ENCODE measurements at places on chromosomes 16 and 17.
A peak's percentile ranks its signal among the peaks of the same experiment; 100 is the strongest.

DNA sequence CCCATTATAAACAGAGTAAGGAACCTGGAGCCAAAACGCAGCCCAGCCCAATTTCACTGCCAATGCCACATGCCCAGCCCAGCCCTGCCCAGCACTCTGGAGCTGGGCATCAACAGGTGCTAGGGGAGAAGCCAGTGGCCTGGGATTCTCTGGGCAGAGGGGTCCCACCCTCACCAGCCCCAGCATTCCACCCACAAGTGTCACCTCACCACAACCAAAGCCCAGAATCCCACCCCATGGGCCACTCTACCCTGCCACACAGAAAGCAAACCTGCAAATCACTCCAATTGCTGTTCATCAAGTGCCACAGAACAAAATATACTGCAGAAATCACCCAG, 102.5 kb upstream of the CDH5 start:
- no peak for DNase-seq

GRCh38 chr16:9118170-9118569, 26.7 kb downstream of the HAPSTR1 start:
- no peak for DNase-seq

GRCh38 chr16:86736502-86736901, 158.2 kb downstream of the FOXL1 start:
- no peak for DNase-seq

DNA sequence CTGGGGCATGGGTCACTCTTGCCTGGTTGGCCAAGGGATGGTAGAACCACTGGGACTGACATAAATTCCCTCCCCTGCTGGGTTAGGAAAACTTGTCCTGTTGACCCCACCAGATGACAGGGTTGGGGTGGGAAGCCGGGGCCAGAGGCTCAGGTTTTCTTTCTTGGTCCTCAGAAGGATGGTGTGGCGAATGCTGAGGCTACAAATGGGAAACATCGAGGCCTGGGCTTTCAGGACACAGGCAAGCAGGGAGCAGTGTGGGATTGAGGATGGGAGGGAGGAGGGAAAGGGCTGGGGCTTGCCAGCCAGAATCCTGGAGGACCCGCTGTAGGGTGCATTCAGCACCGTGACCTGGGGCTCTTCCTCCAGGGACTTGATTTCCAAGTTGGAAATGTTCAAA, 14.5 kb upstream of the PLEKHG4 start:
- DNase-seq: no peak

DNA sequence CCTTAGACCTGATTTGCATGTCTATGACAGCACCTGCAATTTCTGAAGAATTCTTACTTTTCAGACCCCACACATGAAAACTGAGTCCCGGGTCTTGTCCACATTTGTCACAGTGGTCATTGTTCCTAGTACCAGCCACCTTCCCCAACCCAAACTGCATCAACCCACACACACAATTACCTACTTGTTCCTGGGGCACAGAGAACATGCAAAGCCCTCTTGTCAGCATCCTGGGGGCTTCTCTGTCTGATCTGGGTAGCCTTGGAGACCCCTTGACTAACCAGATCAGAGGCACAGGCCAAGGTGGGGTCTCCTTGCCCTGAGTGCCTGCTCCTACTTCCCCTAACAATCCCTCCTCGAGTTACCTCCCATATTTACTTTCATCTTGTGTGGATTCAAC, 36.7 kb upstream of the PIK3R6 start:
- DNase-seq: no peak

DNA sequence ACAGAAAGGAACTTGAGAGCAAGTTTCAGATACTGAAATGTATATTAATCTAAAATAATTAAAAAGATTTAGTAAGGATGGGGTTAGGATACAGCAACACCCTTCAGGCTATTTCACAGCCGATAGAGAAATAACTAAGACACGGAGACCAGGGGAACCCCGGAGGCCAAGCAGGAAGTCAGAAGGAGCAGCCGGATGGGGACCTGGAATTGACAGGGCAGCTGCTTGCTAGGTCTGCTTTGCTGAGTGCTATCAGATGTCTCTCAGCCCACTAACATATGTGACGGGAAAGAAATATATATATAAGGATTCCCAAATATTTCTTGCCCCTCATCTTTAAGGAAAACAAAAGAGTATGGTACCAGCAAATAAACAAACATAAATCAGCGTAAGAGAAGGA, 154.1 kb upstream of the CDH5 start:
- no peak for DNase-seq

- peak; percentile 47 for DNase-seq
These were observed 190.9 kb downstream of the CCDC182 start for GRCh38 chr17:57553991-57554825.

DNA sequence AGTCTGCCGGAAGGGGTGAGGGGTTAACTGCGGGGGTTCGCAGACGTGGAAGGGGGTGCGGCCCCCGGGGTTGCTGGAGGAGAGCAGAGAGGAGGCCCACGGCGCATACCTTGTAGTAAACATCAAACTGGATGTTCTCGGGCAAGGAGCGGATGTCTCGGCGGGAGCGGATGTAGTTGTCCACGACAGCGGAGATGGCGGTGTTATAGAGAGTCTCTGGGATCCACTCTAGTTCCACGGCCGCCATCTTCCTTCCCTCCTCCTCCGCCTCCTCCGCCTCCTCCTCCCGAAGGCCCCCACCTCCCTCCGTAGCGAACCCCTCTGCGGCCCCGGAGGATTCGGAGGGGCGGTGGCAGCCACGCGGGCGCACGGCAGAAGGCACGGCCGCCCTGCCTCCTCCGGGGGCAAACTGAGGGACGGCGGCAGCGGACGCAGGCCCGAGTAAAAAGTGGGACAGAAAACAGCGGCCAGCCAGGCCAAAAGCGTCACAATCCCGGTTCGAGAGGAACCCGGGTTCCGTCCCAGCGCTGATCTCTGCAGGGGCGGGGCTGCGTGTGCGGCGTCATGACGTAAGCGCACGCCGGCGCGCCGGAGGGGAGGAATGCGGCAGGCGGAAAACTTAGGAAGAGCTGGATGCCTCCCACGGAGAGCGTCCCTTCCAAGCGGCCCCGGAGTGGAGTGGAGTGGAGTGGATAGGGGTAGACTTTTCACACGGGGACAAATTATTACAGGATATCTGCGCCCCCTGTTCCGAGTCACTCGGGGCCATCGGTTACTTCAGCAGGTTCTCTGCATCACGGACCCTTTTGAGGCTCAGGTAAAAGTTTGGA, at the start of gene APPBP2:
APPBP2 (minus strand) TSS at position 558 of the 830 bp plus-strand sequence; CDS start at position 247, 311 bp downstream.
- peak; percentile 93 for DNase-seq

DNA sequence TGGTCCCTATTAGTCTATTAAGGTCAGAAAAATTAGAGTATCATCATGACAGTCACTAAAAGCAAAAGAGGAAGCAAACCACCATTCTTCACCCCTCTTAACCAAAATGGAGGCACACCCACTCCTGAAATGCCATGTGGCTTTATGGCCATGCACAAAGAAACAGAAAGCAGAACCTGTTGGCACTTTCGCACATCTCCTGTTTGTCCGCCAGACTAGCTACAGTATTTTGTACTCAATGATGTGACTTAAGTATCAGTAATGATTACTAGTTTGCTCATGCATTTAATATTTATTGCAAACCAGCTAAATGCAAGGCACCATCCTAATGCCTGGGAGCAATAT, 70.2 kb upstream of the GNAO1 start:
- no peak for DNase-seq

DNA sequence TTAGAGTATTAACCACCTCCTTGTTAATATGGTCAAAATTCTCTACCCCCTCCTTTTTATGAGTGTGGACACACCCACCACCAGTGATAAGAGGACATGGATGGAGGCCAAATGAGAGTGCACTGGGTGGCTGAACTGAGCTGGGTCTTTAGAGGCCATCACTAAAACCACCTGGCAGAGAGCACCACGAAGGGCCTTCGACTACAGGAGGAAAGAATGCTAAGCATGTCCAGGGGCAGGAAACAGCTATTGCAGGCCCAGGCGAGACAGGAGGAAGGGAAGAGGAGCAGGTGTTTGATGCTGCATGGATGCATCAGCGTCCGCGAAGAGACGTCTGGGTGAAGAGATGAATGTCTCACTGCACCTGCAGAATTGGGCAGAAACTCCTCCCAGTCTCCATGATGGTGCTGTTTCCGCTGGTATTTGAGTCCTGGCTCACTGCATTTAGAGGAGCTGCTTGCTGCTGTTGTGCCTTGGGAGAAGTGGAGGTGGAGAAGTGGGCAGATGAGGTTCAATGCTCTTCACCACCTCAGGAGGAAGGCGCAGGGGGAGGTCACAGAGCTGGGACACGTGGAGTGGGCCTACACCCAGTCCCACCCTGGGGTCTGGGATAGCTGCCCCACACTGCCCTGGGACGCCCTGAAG, 33.2 kb downstream of the SPHK1 start:
- no peak for DNase-seq

- DNase-seq: no peak
These were observed 95.4 kb upstream of the TNRC6C start for GRCh38 chr17:77862890-77863813.

DNA sequence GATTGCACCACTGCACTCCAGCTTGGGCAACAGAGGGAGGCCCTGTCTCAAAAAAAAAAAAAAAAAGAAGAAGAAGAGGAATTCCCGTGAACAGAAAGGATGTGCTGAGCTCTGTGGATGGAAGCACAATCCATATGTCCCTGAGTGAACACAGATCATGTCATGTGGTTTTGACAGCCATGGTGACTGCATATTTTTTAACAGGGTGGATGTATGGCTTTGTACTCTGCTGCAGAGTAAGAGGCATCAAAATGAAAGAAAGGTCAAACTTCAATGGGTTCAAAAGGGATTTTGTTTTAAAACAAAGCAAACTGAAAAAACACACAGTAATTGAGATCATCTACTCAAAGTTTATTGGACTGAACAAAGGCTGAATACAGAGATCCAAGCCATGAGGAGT, 31.5 kb downstream of the MXRA7 start:
- DNase-seq: no peak

- DNase-seq: no peak
These were observed 6.6 kb upstream of the TSPOAP1 start for GRCh38 chr17:58335061-58335731.

DNA sequence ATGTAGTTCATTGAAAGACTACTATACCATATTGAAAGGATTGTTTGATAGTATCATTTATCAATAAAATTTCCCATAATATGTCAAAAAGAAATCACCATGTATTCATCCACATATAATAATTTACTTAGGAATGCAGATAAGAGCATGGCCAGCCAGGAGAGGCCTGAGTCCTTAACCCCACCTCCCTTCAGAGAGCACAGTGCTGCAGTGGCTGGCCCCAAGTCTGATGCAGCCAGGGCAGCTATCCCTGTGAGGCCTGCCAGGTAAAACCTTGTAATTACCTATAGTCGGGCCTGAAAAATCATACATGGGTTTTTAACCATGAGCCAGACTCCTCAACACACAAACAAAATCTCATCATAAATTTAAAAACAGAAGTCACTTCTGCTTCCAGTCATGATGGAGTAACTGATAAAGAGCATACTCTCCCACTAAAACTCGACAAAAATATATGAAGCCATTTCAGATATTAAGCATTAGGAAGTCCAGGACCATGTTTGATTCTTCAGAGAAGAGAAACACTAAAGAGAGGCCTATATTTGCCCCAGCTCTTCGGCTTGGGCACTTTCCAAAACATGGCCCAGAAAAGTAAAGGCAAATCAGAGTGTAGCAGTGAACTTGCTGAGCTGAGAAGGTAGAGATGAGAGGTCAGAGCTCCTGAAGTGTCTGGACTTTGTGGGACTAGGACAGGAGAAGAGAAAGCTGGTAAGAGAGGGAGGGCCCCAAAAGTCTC, 40.9 kb upstream of the CCNF start:
- DNase-seq: no peak

- peak; percentile 75 for DNase-seq
These were observed 11.1 kb downstream of the TSPOAP1 start for GRCh38 chr17:58317421-58318064.

DNA sequence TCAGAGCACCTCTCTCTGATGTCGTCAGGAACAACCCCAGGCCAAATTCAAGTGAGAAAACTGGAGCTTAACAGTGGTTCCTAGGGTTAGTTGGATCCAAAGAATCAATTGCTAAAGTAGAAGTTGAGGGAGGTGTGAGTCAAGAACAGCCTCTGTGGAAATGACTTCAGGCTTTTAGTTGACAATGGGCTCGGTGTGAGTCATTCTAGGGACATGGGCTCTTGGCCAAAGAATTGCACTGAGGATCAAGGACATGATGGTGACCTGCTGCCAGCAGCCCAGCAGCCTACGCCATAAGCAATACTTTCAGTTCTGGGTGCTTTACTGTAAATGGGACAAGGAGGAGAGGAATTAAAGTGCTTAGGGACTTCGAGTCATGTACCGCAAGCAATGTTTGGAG, 32.1 kb upstream of the SMURF2 start:
- no peak for DNase-seq

DNA sequence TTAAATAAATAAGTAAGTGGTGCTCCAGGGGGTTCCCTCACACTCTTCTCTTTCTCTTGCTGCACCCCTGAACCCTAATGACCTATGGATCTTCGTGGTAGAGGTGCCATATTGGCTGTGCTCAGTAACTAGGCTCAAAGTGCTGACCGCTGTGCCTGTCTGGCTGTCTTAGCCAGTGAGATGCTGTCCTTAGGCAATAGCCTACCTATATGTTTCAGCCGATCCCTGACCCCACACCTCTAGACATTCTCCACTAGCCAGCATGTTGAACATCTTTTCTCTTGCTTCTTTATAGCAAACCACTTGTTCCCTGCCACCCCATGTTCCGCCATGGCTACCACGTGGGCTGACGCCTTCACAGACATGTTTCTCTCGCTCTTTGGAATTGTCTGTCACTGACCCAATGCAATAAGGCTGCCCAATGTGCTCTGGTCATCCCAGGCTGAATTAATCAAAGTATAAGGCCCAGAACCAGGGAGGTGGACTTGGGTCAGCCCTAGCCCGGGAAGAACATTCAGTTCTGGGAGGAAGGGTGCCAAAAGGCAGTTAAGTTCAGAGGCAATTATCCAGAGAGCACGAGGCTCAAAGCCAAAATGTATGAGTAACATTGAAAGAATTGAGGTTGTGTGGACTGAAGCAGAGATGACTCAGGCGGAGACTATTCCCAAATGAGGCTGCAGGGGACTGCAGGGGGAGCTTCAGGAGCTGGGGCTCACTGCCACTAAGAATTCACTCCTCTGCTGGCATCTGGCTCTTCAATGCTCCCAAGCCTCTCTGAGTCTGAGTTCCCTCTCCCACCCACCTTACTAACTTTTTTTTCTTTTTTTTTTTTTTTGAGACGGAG, 28.7 kb upstream of the TNRC6A start:
- DNase-seq: peak; percentile 70

GRCh38 chr17:36721560-36722120, 120.3 kb downstream of the MRM1 start:
- DNase-seq: no peak

GRCh38 chr17:22470411-22471175, 778.3 kb downstream of the KCNJ18 start:
- DNase-seq: no peak

GRCh38 chr16:75258807-75259141, 7.3 kb upstream of the BCAR1 start:
- no peak for DNase-seq

GRCh38 chr17:57439651-57440050, 183.3 kb downstream of the MSI2 start:
- no peak for DNase-seq

DNA sequence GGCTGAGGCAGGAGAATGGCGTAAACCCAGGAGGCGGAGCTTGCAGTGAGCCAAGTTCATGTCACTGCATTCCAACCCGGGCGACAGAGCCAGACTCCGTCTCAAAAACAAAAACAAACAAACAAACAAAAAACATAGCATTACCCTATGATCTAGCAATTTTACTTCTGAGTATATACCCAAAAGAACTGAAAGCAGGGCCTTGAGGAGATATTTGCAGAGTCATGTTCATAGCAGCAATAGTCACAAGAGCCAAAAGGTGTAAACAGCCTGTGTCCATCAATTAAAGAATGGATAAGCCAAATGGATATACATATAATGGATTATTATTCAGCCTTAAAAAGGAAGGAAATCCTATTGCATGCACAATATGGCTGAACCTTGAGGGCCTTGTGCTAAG, 63.1 kb downstream of the TOM1L2 start:
- no peak for DNase-seq
